Vagina (tissue), 2 donors: ENCODE measurements at places on chromosomes 2 and 18. TPM values are rescaled to one million over a fixed set of nuclear protein-coding genes. Genes with fewer than 3 reads are reported as not detected.

PJVK gene
- total RNA-seq, result 4.9 TPM

TTC32 gene
- total RNA-seq, result 15.2 TPM

ANKRD36B gene
- 53.0 TPM for total RNA-seq

TRIB2 gene
- 64.8 TPM for total RNA-seq

NGEF gene
- 4.9 TPM for total RNA-seq

EVX2 gene
- total RNA-seq, result 0.98 TPM

CGREF1 gene
- 2.2 TPM for total RNA-seq

ACMSD gene
- not detected for total RNA-seq

SRD5A2 gene
- 2.9 TPM for total RNA-seq
